NCI-H1417 (cell line): ENCODE measurements at places on chromosomes 13 and 19.

GRCh38 chr19:16660763-16661479 lies at the start of gene TMEM38A:
Gene TMEM38A (plus strand): TSS chr19:16661139. CDS start chr19:16661218, 79 bp downstream.
- DNase-seq = peak; percentile 31

GRCh38 chr19:14366529-14366928 lies 14.7 kb upstream of the ADGRE5 start:
- peak; percentile 83 for DNase-seq

DNA sequence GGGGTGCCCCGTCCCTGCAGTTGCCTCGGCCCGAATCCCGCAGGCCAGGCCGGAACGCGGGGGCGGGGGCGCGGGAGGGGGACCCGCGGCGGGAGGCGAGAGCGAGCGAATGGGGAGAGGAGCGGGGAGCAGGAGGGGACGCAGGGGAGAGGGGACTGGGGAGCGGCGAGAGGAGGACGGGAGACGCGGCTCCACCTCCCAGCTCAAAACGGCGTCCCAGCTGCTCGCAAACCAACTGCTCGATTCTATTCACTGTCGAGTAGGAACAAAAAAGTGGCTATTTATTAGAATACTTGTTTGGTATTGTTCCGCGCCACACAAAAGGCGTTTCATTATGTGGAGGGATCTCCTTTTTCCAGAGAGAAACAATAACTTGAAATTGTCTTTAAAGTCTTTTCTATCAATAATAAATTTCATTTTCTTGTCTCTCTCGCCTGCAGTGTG lies 10.6 kb upstream of the SOX1 start:
- DNase-seq = peak; percentile 54

DNA sequence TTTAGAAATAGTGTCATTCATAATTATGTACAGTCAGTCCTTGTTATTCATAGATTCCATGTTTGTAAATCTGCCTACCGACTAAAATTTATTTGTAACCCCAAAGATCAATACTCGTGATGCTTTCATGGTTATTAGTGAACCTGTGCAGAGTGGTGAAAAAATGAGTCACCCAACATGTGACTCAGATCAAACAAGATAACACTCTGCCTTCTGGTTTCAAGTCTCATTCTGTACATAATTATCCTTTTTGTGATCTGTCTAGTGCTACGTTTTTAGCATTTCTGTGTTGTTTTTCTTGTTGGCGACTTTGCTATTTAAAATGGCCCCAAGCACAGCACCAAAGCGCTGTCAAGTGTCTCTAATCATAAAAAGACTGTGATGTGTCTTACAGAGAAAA lies 274.7 kb downstream of the SUCLA2 start:
- DNase-seq = no peak

- DNase-seq = no peak
Observed at GRCh38 chr19:13646758-13647157, 117.6 kb upstream of the MRI1 start.

GRCh38 chr19:56670961-56671612 lies 470 bp downstream of the ZNF835 start:
- DNase-seq = no peak

GRCh38 chr19:43620061-43621001 lies 902 bp upstream of the ZNF428 start:
- DNase-seq = no peak

GRCh38 chr19:16518483-16519229 lies 22.5 kb downstream of the C19orf44 start:
- DNase-seq = no peak

- DNase-seq = no peak
Observed at GRCh38 chr13:106986033-106986484, 418.1 kb upstream of the ARGLU1 start.

GRCh38 chr19:21593934-21594820 lies 88.8 kb downstream of the ZNF429 start:
- DNase-seq = no peak

DNA sequence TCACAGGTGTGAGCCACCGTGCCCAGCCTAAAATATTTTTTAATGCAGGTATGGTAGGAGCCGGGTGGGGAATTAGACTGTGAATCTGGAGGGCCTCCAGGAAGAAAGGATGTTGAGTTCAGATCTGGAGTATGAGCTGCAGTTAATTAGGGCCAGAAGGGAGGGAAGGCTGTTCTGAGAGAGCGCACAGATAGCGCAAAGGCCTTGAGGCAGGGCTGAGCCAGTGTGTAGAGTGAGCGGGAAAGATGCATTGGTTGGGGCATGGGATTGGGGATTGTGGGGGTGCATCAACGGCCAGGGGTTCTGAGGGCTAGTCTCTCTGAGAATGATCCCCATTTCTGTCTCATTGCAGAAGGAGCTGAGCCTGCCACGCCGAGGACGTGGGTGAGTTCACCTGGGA lies 9.7 kb downstream of the MAST3 start:
- no peak for DNase-seq

GRCh38 chr13:90680826-90681225 lies 666.7 kb upstream of the MIR17HG start:
- no peak for DNase-seq

DNA sequence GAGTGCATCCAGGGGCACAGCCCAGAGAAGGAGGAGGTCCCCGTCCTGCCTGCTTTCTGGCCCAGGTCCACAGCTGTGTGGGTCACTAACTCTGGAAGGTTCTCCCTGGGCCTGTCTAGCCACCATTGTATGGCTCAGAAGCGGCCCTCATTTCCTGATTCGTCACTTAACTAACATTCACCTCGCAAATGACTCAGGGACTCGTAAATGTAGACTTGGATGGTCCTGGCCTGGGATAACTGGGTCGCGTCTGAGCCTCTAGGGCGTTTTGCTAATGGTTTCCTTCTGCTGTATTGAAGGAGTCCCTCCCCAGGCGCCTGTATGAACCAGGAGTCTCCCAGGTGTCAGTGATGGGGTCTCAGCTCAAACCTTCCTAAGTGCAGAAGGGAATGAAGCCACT lies 162.8 kb downstream of the ZNF536 start:
- DNase-seq = no peak

DNA sequence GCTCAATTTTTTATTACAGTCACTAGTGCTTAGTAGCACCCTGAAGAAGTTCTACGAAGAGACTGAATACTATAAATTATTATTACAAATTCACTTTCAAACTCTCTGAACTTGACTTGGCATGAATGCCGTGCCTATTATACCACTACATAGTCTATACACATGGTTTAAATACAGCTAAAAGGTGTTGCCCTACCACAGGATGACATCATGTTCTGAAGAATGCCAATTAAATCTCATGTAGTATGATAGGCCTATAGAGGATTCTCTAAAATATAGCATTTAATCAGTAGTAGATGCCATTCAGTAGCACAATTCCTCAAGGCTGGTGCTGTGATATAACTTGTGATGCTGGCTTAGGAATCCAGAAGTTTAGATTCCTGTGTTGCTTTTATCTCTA lies 16.7 kb upstream of the POSTN start:
- DNase-seq = no peak

GRCh38 chr19:40355975-40356680 lies 7.6 kb downstream of the PLD3 start:
- DNase-seq = no peak

DNA sequence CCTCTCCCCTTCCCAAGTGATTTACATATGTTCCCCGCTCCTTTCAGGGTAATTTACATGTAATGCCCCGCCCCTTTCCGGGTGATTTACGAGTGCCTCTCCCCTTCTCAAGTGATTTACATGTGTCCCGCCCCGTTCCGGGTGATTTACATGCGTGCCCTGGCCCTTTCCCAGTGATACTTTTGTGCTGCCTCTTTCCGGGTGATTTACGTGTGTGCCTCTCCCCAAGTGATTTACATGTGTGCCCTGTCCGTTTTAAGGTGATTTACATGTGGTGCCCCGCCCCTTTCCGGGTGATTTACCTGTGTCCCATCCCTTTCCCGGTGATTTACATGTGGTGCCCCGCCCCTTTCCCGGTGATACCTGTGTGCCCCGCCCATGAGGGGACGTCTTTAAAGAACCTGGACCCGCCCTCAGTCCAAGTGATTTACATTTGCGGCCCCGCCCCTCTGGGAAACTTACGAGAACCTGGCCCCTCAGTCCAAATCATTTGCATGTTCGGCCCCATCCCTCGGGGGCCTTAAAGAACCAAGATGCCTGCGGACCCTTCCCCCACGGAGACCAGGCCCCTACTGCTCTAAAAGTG lies 559 bp upstream of the LENG9 start:
- DNase-seq = peak; percentile 90

DNA sequence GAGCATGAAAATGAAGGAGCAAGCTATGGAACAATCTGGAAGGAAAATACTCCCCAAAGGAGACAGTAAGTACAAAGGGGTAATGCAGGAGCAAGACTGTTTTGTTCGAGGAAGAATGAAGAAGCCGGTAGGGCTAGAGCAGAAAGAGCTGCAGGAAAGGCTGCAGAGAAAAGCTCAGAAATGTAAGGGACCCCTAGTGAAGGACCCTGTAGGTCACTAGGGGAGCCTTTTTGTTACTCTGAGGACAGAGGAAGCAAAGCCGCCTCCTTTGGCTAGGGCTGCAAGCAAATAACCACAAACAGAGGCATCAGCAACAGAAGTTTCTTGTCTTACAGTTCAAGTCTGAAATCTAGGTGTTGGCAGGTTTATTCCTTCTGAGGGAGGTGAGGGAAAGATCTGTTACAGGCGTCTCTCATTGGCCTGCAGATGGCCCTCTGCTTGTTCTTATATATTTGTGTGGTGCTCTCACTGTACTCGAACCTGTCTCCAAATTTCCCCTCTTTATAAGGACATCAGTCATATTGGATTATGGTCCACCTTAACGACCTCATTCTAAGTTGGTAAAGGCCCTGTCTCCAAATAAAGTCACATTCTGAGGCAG lies 362.3 kb downstream of the COG6 start:
- DNase-seq = no peak

- DNase-seq = no peak
Observed at GRCh38 chr13:36834299-36834698, 15.3 kb downstream of the RFXAP start.

GRCh38 chr13:41032691-41033376 lies 13.7 kb upstream of the ELF1 start:
- DNase-seq = no peak

DNA sequence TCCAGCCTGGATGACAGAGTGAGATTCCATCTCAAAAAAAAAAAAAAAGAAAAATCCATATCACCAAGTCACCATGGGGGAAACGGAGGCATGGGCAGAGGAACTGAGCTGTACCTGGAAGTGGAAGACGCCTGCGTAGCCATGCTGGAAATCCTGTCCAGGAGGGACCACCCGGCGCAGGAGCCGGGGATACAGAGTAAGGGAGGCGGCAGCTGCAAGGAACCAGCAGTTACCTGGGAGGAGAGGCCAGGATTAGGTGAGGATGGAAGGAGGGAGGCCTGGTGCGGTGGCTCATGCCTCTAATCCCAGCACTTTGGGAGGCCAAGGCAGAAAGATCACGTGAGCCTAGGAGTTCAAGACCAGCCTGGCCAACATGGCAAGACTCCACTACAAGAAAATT lies 2.0 kb downstream of the CAPN12 start:
- DNase-seq = no peak

GRCh38 chr19:6278740-6279619 lies 795 bp downstream of the MLLT1 start:
- DNase-seq = peak; percentile 20

GRCh38 chr13:100694722-100695508 lies 20.3 kb upstream of the TMTC4 start:
- no peak for DNase-seq

- peak; percentile 81 for DNase-seq
Observed at GRCh38 chr13:31199849-31200636, at the start of gene B3GLCT. Gene B3GLCT (plus strand): TSS chr13:31199975. CDS start chr13:31200085, 110 bp downstream.

GRCh38 chr13:23567906-23568460 lies 2.2 kb upstream of the TNFRSF19 start:
- DNase-seq = no peak

- DNase-seq = peak; percentile 77
Observed at GRCh38 chr19:4067396-4068046, 822 bp upstream of the ZBTB7A start.

GRCh38 chr13:94567581-94567980 lies 28.4 kb downstream of the TGDS start:
- DNase-seq = no peak

DNA sequence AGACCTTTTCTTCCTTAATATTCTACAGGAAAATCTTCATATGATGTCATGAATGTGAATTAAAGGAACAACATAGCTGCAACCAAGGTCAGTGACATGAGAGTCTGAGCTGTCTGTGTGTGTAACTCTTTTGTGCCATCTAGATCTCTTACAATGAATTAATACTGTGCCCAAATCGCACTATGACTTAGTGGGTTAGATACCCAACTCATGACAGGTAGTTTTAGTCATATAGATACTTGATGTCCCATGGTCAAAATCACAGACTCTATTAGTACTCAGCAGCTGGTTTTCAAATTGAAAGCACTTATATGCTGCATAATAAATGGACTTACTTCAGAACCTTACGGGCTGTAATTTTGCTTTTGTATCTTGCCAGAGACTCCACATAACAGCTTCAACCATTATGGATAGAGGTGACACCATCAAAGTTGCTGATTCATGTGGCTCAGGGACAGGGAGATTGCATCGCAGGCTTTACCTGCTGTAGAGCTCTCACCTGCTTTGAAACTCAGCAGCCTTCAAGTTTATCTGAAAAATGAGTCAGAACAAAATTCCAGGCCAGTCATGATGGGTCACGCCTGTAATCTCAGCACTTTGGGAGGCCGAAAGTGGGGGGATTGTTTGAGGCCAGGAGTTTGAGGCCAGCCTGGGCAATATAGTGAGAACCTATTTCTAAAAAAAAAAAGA lies 12.3 kb upstream of the ZNF283 start:
- no peak for DNase-seq

- no peak for DNase-seq
Observed at GRCh38 chr13:19910336-19911072, 47.1 kb upstream of the ZMYM5 start.

DNA sequence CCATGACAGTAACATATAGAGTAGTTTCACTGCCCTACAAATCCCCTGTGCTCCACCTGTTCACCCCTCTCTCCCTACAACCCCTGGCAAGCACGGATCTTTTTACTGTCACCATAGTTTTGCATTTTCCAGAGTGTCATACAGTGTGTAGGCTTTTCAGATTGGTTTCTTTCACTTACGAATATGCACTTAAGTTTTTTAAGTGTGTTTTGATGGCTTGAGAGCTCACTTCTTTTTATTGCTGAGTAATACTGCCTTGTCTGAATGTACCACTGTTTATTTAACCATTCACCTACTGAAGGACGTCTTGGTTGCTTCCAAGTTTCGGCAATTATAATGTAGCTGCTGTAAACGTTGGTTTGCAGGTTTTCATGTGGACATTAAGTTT lies 175.1 kb downstream of the ITGBL1 start:
- DNase-seq = no peak

DNA sequence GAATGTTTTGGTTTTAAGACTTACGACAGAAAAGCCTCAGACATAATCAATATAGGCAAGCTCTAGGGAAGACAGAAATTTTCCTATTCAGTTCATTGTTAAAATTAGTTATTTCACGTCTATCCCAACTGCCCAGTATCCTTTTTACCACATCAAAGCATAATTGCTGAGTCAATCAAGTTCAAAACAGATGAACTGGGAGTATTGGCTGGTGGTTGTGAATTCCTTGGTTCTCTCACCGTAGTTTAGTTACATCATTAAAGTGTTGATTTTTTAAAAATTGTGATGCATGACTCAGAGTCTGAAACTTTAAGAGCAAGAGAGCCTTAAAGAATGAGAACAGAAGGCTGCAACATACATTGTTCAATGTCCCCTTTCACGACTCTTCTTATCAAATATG lies 143.3 kb upstream of the FREM2 start:
- no peak for DNase-seq

- no peak for DNase-seq
Observed at GRCh38 chr13:47896111-47896510, 105.0 kb downstream of the SUCLA2 start.

- no peak for DNase-seq
Observed at GRCh38 chr13:39318161-39318560, 279.9 kb downstream of the NHLRC3 start.
